ENCODE measurements at places on chromosomes 12 and 14.

- DNase-seq, result no peak
Observed at GRCh38 chr14:88420187-88420586, 34.7 kb downstream of the SPATA7 start.

GRCh38 chr12:14885718-14886221 lies at the start of gene MGP:
TSS of gene MGP (minus strand) at chr12:14885854. CDS start at chr12:14885791, 63 bp downstream.
- DNase-seq, result peak; percentile 24

DNA sequence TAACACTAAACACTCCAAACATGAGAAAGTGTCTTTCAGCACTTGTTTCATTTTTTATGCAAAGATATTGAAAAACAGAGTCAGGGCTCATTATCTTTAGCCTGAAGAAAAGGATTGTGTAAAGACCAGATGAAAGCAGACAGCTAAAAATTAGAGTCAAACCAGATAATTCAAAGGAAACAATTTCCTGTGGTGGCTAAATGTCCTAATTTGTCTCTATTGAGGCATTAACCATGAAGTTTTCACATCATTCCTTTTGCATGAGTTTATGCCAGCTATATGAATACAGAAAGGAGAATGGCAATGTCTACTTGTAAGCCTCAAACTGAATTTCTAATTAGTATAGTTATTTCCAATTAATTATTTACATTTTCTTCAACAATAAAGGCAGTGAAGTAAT lies 338.5 kb downstream of the FSCB start:
- no peak for DNase-seq

- DNase-seq, result no peak
Observed at GRCh38 chr12:115320451-115320850, 636.5 kb upstream of the TBX3 start.

GRCh38 chr14:76484355-76484754 lies 108.4 kb downstream of the ESRRB start:
- DNase-seq, result no peak

- peak; percentile 27 for DNase-seq
Observed at GRCh38 chr14:68141281-68142088, 321.9 kb downstream of the RAD51B start.

GRCh38 chr14:57928732-57929131 lies 62.8 kb upstream of the SLC35F4 start:
- DNase-seq, result no peak

DNA sequence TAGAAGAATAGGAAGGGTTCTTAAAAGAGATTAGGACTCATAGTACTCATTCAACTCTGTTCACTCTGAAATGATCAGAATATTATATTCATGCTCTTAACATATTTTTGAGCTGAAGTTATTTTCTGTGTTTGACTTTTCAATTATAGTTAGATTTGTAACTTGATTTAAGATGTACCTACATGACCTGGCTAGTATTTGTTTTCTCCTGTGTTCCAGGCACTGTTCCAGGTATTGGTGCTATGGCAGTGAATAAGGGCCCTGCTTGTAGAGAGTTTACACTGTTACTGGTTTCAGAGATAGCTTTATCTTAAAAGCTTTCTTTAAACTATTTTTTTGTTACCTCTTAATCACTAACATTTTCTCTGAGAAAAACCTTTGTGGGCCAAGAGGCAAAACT lies 19.1 kb upstream of the SLC17A8 start:
- no peak for DNase-seq

- DNase-seq, result peak; percentile 74
Observed at GRCh38 chr14:105489542-105490266, 1.3 kb upstream of the TEDC1 start.

- no peak for DNase-seq
Observed at GRCh38 chr12:3523058-3523457, 32.1 kb downstream of the PRMT8 start.

- peak; percentile 7 for DNase-seq
Observed at GRCh38 chr12:111981987-111982386, 31.0 kb downstream of the TMEM116 start.

GRCh38 chr14:48473944-48474343 lies 798.5 kb upstream of the MDGA2 start:
- DNase-seq, result no peak

DNA sequence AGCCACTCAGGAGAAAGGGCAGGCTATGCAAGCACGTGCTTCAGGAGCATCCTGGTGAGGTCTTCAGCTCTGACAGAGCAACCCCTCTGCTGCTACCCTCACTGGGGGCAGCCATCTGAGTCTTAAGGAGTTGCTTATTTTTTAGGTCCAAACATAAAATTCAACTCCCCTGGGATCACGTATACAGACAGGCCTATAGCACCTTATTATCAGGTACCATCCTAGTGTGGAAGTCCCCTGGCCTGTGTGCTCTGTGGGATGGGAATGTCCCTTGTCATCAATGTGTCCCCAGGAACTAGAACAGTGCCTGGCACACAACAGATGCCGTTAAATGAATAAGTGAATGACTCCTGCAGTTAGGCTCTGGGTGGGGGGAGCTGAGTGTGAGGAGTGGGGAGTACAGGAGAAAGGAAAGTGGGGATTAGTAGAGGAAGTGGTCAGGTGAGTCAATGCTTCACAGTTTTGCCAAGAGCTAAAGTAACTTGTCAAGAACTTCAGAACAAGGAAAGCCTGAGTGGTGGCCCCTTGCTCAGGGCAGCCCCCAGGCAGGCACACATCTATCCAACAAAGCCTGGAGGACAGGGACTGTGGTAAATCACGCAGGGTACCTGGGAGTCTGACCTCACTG lies 33.5 kb downstream of the DAD1 start:
- no peak for DNase-seq

GRCh38 chr12:131218026-131218922 lies 264.6 kb downstream of the ADGRD1 start:
- DNase-seq, result no peak

DNA sequence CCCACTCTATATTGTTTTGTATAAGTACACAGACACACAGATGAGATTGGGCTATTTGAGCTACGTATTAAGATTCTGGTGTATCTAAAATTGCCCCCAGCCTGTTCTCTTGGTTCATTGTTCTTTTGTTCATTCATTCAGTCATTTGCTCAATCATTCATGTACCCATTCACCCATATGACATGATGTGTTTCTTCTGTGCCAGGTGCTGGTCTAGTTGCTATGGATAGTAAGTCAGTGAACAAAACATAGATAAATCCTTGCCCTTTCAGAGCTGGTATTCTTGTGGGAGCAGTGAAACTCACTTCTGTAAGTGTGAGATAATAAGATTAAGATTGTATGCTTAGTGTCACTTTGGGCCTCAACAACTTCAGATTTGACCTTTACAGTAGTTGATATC lies 191.3 kb downstream of the TMTC2 start:
- DNase-seq, result no peak

- DNase-seq, result peak; percentile 75
Observed at GRCh38 chr14:35215110-35215813, 76.9 kb upstream of the PSMA6 start.

GRCh38 chr14:93160353-93160801 lies 24.3 kb downstream of the MOAP1 start:
- DNase-seq, result no peak

- DNase-seq, result no peak
Observed at GRCh38 chr12:129651951-129652350, 251.9 kb downstream of the TMEM132D start.

Data from AG10803 (cell line).